ENCODE measurements at places on chromosomes 1 and 21.

DNA sequence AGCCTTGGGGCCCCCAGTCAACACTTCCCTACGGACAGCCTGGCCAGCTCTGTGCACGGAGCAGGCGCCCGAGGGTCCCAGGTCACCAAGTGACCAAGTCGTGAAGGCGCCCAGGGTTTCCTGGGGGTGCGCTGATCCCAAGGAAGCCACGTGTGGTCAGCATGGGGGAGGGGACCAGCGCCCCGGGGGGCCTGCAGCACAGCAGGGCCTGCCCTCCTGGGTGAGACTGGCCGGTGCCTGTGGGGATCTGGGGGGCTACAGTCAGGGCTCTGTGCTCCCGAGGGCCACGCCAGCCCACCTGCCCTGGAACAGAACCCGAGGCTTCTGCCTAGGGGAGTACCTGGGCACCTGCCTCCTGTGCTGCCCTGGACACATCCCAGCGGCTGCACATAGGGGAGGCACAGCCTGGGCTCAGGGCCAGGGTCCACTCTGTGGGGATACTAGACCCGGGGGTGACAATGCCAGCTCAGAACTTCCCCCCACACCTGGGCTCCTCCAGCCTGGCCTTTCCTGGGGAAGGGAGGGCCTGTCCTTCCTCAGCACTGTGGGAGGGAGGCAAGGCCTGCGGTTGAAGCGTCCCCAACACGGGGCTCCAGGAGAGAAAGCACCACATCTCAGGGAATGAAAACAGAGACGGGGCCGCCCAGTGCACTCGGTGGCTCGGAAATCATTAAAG, 6.2 kb upstream of the POFUT2 start:
- no peak for DNase-seq

- no peak for DNase-seq
Measured at GRCh38 chr1:110443451-110443850, 7.5 kb upstream of the PROK1 start.

DNA sequence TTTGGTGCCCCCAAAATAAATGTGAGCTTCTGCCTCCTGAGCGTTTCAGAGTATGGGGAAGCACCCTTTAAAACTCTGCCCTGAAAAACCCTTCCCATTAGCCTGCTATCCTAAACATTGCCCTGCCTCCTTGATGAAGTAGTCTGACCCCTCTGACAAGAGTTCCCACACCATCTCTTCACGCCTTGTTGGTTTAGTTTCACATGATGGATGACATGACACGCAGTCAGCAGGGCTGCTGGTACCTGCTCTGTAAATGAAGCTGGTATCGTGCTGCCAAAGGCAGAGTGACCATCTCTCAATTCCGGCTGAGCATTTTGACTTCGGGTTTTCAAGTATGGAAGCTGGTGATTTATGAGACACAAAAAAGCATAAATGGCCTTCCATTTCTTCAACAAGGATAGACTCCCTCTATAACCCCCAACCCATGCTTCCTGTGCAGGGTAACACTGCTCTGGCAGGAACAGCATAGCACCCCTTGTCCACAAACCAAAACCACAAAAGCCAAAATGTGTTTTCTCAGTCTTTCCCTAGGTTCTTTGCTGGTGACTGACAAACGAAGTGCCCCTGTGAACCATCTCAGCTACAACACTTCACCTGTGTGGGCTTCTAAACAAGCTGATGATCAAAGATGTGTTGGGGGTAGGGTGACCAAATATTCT, 444.6 kb downstream of the NUF2 start:
- DNase-seq, result no peak

GRCh38 chr21:25215698-25216384, 391.4 kb downstream of the MRPL39 start:
- no peak for DNase-seq

- no peak for DNase-seq
Measured at GRCh38 chr1:110749960-110750359, 75.2 kb upstream of the KCNA3 start.

GRCh38 chr1:43352881-43353280, 5.9 kb upstream of the CDC20 start:
- DNase-seq, result no peak

DNA sequence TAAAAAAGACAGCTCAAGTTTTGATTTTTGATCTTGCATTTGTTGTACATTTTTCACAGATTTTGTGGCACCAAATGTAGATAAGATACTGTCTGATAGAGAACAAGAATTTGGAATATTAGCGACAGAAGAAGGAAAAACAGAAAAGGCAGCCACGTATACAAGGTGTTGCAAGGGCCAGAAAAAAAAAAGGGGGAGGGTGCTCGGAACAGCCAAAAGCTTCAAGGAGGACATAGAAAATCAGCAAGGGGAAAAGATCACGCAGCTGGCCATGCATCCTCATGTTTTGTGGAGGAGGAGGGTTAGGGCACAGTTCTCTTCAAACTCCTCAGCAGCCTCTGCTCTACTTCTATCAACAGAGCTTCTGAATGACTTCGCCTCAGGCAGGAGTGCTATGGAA, 80.7 kb upstream of the MROH9 start:
- DNase-seq, result no peak

DNA sequence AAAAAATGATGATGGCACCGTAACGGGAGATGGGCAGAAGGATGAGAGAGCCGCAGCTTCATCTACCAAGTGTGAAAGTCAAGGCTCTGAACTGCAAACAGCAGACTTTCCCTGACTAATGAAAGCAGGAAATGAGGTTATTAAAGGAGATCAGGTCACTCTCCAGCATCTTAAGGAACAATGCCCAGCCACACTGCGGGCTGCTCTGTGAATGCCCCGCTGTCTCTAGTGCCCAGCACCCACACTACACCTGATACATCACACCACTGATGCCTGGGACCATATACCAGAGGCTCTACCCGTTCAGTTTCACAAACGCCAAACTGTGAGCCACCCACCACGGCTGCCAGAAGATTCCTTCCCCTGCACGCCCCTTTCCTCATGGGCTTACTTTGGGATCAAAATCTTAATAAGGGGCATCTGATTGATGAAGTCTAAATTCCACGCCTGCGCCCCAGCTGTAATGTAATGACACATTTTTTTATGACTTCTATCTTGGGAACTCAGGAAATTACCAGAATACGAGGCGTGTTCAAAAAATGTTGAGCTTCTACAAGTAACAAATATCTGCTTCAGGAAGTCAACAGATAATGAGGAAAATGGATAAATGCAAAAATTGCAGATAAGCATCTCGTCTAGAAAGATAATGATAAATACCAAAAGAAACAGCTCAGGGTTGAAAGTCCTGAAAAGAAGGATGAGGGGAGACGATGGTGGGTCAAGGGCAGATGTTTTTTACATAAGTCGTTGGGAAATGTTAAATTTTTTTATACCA, 72.0 kb downstream of the MIS18A start:
- no peak for DNase-seq

- no peak for DNase-seq
Measured at GRCh38 chr21:31928656-31929055, 55.8 kb downstream of the HUNK start.

DNA sequence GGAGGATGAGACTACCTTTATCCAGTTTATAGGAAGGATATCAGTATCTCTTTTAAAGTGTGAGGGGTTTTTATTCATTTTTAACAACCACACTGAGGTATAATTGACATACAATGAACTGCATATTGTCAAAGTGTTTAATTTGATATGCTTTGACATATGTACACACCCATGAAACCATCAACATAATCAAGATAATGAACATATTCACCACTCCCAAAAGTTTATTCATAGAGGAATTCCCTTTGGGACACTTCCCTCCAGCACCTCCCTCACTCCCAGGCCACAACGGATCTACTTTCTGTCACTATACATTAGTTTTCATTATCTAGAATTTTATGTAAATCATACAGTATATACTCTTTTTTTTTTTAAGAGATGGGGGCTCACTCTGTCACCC, 63.4 kb upstream of the MCOLN3 start:
- DNase-seq, result no peak

- DNase-seq, result no peak
Measured at GRCh38 chr1:115286431-115287205, 51.4 kb downstream of the NGF start.

DNA sequence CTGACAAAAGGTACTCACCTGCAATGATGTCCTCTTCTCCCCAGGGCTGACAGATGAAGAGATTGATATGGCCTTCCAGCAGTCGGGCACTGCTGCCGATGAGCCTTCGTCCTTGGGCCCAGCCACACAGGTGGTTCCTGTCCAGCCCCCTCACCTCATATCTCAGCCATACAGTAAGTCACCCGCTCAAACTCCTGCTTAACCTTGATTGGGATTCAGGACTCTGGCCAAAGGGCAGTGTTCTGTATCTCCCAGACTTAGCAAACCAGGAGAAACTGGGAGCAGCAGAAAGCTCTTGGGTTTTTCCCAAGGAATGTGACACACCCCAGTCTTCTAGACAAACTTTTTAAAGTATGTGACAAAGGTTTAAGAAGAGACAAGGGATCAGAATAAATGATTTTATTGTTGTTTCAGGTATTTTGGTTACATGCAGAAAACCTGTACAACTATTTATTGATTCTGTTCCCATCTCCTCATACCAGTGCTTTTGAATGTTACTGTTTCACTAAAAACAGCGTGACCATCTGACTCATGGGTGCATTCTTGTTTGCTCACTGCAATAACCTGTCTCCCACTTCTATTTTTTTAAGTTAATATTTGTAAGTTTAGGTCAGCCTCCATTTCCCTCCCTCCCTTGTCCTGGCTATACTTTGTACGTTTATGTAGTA, 124.6 kb downstream of the PEX14 start:
- no peak for DNase-seq

GRCh38 chr1:196607981-196608380, 259 bp downstream of the KCNT2 start:
- DNase-seq, result no peak

DNA sequence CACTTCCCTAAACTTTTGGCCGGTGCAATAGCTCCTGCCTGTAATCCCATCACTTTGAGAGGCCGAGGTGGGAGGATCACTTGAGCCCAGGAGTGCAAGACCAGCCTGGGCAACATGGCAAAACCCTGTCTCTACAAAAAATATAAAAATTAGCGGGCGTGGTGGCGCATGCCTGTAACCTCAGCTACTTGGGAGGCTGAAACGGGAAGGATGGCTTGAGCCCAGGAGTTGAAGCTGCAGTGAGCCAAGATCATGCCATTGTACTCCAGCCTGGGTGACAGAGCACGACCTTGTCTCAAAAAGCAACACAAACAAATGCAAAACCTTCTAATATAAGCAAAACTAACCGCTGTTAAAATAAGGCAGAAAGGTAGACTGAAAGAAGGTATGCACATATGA, 25.9 kb downstream of the TMEM51 start:
- no peak for DNase-seq

DNA sequence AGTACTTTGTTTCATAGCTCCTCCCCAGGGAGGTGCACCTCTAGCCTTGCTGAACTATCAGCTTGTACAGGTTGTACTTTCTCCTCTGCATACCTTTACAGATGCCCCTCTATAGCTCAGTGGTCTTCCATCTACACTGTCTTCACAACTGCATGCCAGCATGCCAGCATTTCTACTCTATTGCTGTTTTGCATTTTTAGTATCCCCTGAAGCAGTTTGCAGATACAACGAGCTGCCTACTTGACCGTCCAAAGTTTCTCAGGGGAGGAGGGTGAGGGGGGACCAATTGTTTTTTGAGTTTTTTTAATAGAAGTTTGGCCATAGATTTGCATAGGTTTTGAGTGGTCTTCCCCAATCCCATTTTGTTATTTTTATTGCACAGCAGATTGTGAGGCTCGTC, 27.6 kb upstream of the CTH start:
- no peak for DNase-seq

DNA sequence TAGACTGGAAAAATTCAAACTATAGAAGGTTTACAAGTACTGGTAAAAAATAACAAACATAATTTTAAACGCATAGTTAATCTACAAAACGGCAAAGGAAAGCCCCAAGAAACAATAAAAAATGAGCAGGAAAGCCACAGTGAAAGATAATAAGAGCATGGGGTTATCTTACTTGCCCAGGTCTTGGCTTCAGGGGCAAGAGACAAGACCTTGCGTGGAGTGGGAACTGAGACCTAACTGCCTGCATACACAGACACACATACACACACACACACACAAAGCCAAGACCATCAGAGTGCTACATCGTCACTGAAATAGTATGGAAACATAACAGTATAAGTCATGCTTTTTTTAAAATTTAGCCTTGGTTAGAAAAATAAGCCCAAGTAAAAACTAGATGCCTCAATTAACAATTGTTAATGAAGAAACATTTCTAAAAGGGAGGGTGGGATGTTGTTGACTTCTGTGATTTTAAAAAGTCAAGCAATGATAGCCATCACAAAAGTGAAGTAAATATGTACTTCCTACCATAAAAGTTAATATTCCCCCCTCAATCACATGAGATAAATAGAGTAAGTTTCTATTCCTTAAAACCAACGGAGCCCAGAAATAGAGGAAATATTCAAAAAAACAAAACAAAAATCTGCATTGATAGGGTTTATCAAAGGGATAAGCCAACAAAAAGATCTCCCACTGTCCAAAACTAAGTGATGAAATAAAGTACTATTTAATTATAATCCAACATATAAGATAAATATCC, 29.4 kb upstream of the CRP start:
- DNase-seq, result no peak

- no peak for DNase-seq
Measured at GRCh38 chr1:64801851-64802523, 57.1 kb downstream of the RAVER2 start.

DNA sequence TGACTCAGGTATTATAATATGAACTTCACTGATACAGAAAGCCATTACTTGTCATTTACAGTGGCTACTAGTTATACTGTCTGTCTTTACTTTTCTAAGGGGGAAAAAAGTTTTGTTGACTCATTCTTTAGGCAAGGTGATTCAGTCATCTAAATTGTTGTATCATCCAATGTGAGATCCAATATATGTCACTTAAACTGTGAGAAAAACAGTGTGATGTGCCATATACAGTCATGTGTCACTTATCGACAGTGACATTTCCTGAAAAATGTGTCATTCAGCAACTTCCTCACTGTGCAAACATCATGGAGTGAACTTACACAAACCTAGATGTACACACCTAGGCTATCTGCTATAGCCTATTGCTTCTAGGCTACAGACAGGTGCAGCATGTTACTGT, 57.6 kb downstream of the KCNK2 start:
- DNase-seq, result no peak

GRCh38 chr1:160558660-160559380, 20.5 kb downstream of the CD84 start:
- no peak for DNase-seq

- no peak for DNase-seq
Measured at GRCh38 chr1:74222701-74223100, 12.5 kb upstream of the TNNI3K start.

DNA sequence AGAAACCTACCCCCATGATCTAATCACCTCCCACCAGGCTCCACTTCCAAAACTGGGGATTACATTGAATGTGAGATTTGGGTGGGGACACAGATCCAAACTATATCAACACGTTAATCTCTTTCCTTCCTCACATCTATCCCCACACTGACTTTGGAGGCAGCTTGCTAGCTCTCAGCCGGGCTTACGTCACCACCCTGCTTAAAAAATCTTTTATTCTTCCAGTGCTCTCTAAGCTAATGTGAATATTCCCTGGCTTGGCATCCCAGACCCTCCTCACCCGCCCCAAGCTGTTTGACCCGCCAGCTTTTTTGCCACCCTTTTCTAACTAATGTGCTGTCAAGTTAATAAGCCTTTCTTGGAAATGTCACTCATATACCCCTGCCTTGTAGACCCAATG, 47.9 kb upstream of the CTPS1 start:
- DNase-seq, result no peak

GRCh38 chr1:22143065-22144033, at the start of gene WNT4:
TSS of gene WNT4 (minus strand) at chr1:22143097. CDS start at chr1:22142922, 175 bp downstream.
- DNase-seq, result no peak
